Stimulated activated CD8-positive, alpha-beta memory T cell treated with anti-CD3 and anti-CD28 coated beads, Interleukin-2, amount 100 ng/mL, for 48 hours (primary cell): ENCODE measurements at places on chromosomes 13 and 19.

GRCh38 chr19:14542711-14543328, 13.4 kb downstream of the TECR start:
- no peak for DNase-seq

DNA sequence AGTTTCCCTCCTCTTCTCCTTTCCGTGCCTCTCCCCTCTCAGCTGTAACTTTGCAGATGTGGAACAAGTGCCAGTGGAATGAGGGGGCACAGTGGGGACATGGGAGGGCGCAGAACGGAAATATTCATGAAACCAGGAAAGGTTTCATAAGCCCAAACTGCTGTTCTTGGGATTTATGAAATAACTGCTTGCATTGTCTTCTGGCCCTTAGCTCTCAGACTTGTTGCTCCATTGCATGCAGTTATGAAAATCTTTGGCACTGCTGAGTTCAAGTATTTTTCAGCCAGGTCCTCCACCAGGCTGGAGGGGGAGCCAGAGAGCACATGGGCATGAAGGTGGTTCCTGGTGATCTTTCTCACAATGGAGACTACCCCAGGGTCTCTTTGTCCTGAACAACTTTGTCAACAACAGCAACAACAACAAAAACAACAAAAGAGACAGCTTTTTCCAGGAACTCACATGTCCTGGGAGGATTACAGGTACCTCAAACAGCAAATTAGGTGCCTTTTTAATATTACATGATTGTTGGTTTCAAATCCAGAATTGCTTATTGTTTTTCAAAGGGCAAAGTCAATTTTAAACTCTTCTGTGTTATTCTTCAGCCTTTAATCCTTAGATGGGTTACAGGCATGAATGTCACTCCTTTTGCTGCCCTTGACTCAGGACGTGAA, 1.5 kb downstream of the RGCC start:
- DNase-seq: peak; percentile 42

DNA sequence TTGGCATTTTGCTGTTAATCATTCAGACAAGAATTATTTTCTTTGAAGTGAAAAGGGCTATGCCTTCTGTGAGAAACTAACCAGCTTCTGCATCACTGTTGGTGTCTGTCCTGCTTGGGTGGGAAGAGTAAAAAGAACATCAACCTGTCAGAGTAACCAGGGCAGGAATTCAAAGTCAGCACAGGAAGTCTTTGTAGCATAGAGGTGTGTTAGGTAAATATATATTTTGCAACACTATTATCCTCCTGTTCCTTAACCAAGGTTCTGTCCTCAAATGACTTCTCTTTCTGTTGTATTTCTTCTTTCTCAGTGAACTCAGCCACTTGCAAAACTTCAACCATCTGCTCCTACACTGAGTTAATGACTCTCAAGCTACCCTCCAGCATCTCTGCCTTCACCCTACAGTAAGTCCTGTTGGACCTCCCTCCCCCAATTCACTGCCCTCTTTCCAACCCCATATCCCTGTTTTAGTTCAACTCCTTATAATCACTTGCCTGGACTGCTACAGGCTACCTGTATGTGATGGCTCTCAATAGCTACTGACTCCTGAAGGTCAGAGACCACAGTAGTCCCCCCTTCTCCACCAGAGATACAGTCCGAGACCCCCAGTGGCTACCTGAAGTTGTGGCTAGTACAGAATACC, 49.9 kb downstream of the SMAD9 start:
- no peak for DNase-seq

- no peak for DNase-seq
These were observed 68.1 kb downstream of the SIAH3 start for GRCh38 chr13:45783346-45784043.

DNA sequence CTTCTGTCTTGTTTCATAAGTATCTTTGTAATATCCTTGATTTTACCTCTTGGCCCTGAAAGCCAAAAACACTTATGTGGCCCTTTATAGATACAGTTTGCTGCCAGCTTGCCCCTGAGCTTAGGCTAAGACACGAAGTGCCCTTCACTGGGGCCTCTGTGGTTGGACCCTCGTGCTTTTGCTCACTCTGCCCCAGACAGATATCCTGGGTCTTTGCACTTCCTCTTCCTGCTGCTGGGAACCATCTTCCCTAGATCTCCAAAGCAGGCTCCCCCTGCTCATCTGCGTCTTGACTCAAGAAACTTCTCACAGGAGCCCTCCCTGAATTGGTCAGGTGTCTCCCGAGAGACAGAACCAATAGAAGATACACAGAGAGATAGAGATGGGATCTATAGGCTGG, 2.0 kb upstream of the TNFSF14 start:
- DNase-seq: no peak

- no peak for DNase-seq
These were observed 26.8 kb upstream of the SACS start for GRCh38 chr13:23460309-23460708.

- DNase-seq: no peak
These were observed 22.0 kb downstream of the MBNL2 start for GRCh38 chr13:97243915-97244781.

DNA sequence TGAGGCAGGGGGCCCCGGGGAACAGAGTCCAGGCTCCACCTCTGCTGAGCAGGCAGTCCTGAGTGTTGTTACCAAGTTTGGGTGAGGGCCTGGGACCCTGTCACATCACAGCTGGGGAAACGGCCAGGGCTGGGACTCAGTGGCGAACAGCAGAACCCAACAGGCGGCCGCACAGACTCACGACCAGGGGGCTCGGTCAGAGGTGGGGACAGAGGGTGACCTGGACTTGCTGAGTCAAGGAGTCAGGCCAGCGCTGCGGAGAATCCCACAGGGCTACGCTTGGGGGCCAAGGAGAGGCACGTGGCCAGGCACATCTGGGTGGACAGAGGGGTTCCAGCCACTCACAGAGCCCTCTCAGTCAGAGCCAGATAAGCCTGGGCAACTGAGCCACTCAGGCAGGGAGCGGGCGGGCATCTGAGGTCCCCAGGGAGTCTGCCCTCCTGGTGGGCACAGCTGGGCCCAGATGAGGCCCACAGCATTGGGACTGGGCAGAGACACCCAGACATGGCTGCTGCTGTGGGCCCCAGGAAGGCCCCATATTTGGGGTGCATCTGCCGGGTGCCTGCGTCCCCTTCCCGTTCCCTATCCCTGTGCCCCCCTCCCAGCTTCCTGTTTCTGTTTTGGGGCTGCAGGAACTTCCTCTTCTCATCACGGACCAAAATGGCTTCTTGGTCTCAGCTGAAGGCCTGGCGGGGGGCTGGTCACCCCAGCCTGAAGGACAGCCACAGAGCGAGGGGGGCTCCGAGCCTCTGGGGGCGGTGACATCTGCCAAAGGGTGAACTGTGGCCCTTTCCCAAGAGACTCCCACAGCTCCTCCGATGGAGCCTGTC, 34.0 kb downstream of the CEBPA start:
- DNase-seq: no peak

DNA sequence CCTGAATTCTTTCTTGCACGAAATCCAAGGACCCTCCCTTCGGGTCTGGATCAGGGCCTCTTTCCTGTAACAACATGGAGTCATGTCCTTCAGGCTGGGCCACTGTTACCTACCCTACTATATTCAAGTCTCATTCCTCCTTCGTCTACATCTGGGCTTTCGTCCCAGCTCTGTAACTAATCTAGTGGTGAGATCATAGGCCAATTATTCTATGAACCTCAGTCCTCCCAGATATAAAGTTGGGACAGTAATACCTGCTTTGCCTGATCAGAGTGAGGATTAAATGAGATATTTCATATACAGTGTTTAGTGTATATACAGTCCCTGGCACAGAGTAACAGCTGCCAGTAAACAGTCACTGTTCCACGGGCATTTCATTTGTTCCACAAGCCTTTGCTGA, 48.3 kb upstream of the ATP12A start:
- no peak for DNase-seq

DNA sequence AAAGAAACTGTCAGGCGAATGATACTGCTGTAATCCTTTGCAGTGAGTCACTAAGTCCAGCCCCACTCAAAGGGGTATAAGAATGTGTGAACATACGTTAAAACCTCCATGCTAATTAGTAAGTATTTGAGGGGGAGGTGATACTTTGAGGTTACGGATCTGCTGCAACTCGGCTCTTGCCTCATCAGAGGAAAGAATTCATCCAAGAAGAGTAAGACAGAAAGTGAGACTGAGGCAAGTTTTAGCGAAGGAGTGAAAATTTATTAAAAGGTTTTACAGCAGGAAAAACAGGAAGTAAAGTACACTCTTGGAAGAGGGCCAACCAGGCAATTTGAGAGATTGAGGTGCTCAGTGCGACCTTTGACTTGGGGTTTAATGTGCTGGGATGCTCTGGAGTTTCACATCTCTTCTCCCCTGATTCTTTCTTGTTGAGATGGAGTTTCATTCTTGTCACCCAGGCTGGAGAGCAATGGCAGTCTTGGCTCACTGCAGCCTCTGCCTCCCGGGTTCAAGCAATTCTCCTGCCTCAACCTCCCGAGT, 9.8 kb downstream of the CLEC4M start:
- no peak for DNase-seq

DNA sequence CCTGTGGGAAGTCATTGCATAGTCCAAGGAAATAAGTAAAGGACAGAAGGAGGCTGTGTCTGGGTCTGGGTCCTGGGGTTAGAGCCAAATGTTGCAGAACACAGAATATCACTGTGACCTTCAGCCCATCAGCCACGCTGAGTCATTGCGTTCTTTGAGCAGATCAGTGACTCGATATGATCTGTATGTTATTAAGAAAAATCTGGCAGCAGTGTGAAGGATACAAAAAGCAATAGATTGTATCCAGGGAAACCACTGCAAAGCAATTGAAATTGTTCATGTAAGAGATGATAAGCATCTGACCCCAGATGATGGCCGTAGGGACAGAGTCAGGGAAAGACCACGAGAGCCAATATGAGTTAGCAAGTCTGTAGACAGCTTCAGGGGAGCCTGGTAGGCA, 1575.1 kb upstream of the SLC10A2 start:
- DNase-seq: no peak

DNA sequence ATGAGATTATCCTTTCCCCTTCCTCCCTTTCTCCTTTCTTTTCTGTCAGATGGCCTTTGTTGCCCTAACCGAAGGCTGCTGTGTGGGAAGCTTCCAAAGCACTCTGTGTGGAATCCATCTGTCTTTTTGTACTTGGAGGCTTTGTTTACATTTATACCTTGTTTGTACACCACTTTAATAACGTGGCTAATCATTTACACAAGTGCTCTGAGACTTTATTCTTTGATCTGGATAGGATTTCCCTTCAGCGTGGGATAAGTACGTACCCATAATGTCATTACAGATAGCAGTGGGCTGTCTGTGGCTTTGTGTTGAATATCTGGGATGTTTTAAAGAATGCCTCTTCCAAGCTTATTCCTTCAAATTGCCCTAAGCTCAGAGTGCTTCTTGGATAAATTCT, 684.7 kb upstream of the SLITRK5 start:
- DNase-seq: no peak

DNA sequence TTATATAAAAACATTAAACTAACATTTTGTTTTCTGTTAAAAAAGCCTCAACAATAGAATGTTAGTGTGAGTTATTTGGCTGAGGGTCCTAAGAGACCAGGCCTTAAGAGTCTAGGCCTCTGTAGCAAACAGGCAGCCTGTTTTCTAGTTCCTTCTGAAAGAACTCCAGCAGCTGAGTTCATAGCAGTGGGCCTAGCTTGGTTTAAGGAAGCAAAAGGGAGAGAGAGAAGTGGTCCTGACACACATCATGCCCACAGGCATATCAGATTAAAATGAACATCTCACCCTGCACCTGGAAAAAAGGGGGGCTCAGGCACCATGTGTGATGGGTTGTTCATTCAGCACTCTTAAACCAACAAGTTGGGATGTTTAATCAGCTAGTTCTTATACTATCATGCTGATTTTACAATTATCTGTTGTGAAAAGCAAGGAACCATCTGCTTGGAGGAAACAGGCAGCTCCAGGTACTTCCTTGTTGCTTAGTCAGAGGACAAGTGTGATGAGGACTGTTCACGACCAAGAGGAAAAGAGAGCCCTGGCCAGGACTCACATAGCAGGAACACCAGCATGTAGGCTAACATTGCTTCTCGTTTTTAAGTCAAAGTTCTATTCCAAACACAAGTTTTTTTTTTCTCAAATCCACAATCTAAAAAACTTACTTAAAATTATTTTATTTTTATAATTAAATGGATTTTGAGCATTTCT, 81.3 kb upstream of the FRY start:
- DNase-seq: no peak

DNA sequence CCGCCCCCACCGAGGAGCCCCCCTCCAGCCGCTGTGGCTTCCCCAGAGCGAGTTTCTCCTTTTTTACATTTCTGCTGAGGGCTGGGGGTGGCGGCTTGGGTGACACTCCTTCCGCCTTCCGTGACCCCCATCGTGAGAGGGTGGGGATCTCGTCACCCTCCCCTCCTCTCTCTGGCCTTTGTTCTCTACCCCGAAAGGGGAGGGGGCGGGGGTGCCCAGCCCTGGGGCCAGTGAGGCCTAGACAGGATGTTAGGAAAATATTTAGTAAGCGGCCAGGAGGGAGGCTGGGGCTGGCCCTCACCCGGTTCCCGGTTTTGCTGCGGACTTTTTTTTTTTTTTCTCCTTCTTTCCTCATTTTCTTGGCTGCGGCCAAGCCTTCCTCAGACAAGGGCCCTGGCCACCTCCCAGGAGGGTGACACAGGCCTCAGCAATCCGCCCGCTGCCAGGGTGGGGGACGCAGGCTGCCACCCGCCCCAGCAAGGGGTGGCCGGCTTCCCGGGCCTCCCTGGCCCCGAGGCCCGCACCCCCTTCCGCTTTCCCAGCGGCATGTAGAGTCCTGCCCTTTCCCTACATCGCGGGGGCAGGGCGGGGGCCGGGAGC, 3.9 kb downstream of the MIDN start:
- no peak for DNase-seq

DNA sequence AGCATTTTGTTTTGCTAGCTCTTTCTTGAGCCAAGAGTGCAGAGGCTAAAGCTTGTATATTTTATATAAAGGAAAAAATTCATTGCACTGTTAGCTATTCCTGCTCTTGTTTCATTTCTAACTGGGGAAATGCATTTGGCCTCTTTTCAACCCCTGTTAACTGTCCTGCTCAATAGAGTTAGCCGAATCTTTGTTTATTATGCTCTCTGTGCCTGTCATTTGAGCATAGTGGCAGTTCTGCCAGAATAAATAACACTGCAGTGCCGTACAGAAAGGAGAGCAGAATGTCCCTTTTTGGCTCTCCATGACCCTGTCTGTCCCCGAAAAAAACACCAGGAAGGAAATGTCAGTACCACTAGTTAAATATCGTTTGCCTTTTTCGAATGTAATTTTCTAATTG, 350.8 kb downstream of the MYO16 start:
- DNase-seq: no peak

DNA sequence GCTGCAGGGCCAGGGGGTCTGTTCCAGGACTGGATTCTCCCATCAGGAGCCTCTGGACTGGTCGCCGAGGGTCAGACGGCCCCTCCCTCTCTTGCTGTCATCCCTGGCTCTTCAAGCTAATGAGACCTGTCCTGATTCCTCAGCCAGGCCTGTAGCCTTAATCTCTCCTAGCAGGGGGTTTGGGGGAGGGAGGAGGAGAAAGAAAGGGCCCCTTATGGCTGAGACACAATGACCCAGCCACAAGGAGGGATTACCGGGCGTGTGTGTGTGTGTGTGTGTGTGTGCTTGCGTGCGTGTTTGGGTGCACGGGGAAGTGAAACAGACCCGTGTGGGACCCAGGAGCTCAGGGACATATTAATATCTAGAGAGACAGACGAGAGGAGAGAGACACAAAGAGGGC, 1.9 kb upstream of the CRX start:
- DNase-seq: no peak

GRCh38 chr19:56119582-56119978, 1.5 kb downstream of the ZNF787 start:
- no peak for DNase-seq

GRCh38 chr13:29472332-29472961, 123.0 kb downstream of the SLC7A1 start:
- DNase-seq: peak; percentile 28

GRCh38 chr19:45879971-45880370, 6.0 kb downstream of the IRF2BP1 start:
- no peak for DNase-seq

GRCh38 chr13:21825186-21825585, 154.3 kb downstream of the FGF9 start:
- DNase-seq: no peak
